Renal cortical epithelial cell (primary cell): ENCODE measurements at places on chromosomes 3 and 15.

GRCh38 chr15:40407330-40407990 is 1.9 kb downstream of the IVD start:
- no peak for DNase-seq

DNA sequence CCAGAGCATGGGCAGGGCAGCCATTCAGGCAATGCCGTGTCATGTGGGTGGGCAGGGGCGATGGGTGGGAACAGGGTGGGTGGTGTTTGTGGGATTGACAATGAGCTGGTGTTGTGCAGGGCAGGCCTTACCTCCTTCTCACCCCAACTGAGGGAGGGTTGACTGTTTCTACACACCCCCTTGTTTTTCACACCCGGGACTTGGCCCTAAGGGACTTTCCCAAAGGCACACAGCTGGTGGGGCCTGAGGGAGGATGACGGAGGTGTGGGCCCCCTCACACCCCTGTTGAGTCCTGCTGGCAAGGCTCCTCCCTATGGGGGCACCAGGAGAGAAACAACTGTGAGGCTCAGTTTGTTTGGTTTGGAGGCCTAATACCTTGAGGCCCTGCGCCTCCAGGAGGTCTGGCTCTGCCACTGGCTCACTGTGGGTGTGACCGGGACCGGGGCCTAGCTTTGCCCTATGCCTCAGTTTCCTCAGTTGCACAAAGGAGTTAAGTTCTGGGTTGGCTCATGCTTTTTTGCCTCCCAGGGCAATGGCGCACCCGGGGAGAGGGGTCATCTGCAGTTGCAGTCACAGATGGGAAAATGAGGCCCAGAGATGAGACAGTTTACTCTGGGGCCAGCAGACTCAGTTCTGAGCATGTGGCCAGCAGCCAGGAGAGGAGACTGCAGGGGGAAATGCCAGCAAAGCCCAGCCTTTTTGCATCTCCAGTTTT is 5.1 kb upstream of the DNAH1 start:
- no peak for DNase-seq

GRCh38 chr15:76976572-76977270 is 18.2 kb upstream of the PSTPIP1 start:
- DNase-seq = no peak

- no peak for DNase-seq
Observed at GRCh38 chr3:43217206-43217605, 69.1 kb upstream of the SNRK start.

GRCh38 chr3:148999806-149000205 is 8.5 kb downstream of the GYG1 start:
- no peak for DNase-seq

- no peak for DNase-seq
Observed at GRCh38 chr3:57791245-57791644, 35.1 kb downstream of the SLMAP start.

GRCh38 chr15:67511606-67512005 is 9.3 kb upstream of the C15orf61 start:
- no peak for DNase-seq
